ENCODE measurements at places on chromosomes 6 and 20.

GRCh38 chr6:113668641-113669408 is 188.3 kb upstream of the MARCKS start:
- DNase-seq, result no peak

- no peak for DNase-seq
Observed at GRCh38 chr6:116278481-116278829, 1.3 kb downstream of the TSPYL1 start.

- DNase-seq, result no peak
Observed at GRCh38 chr6:143880412-143880811, 16.1 kb downstream of the ZC2HC1B start.

GRCh38 chr20:37538003-37538402 is 10.3 kb upstream of the BLCAP start:
- DNase-seq, result no peak

DNA sequence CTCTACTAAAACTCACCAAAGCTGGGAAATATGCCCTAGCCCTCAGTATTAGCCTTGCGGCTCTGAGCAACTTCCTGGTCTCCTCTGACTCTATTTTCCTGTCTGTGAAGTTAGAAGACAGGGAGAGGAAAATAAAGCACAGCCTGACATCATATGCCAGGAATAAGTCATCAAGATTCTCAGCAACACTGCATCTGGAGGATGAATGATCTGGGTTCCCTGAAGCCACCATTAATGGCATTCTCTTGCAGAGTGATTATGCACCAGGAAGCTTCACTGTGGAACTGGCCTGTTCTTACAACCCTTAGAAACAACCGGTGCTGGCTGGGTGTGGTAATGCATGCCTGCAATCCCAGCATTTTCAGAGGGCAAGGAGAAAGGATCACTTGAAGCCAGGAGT is 12.4 kb downstream of the ADGRF5 start:
- no peak for DNase-seq

- no peak for DNase-seq
Observed at GRCh38 chr20:41135888-41136679, 1.3 kb upstream of the PLCG1 start.

All from stimulated activated CD8-positive, alpha-beta memory T cell treated with anti-CD3 and anti-CD28 coated beads, Interleukin-4, amount 100 ng/mL, for 4 hours (primary cell).